ENCODE measurements at places on chromosomes 16 and 17.

DNA sequence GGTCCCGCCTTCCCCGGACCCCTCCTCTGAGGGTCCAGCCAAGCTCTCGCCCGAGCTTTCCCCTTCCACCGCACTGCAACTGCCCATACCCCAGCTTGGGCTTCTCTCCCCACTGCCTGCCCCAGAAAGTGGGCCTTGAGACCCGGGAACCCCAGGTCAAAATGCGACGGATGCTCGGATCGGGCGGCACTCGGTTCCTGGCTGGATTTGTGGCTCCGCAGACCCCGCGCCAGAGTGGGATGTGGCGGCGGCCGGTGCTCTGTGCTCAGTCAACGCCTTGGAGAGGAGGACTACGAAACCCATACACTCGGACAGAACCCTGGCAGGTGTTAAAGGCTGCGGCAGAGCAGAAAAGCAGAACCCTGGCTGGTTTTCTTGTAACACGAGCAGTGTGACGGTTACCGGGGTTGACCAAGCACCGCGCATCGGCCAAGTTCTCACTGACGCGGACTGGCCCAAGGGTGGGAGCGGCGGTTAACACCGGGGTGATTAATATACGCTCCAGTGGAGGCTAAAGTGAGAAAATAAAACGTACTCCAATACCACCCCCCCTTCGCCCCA, 885 bp upstream of the SLFN13 start:
- peak; percentile 23 for DNase-seq

DNA sequence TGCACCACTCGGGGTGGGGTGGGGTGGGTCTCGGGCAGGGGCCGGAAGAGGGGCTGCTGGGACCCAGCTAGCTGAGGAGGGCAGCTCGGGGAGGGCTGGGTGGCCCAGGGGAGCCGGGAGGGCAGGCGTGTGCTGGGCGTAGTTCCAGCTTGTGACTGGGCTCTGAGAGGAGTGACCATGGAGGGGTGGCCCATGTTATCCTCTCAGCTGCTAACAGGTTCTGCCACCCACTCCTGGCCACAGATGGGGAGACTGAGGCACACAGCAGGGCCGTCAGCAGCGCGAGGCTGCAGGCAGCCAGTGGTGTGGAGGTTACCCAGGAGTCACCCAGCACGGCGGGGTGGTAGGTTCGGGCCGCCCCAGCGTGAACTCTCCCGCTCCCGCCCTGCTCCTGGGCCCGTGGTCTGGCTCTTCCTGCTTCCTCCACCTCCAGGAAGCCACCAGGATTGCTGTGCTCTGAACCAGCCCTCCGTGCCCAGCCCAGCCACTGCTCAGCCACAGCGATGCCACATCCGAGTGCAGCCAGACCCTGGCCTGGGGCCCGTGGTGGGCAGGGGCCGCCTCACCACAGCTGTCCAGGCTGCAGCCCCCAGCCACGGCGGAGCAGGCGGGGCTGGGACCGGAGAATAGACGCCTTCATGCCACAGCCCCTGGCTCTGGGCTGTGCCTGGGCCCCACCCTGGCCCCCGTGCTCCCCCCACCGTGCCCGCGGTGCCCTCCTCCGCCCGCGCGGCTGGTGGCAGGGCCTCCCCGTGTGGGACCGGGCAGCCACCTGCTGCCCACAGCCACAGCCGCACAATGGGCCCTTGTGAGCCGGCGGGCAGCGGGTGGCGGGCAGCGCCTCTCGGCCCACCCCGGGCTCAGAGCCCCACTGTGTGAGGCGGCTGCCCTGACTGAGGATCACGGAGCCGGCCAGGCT, 26.3 kb upstream of the SSTR5 start:
- no peak for DNase-seq

- DNase-seq: no peak
Measured at GRCh38 chr16:88010968-88011483, 59.8 kb downstream of the BANP start.

- DNase-seq: peak; percentile 62
Measured at GRCh38 chr17:75808905-75809621, 24.5 kb downstream of the UNK start.

GRCh38 chr17:10292057-10292937, 80.5 kb downstream of the MYH13 start:
- peak; percentile 37 for DNase-seq

GRCh38 chr16:660459-661183, 7.3 kb upstream of the RHOT2 start:
- peak; percentile 54 for DNase-seq

DNA sequence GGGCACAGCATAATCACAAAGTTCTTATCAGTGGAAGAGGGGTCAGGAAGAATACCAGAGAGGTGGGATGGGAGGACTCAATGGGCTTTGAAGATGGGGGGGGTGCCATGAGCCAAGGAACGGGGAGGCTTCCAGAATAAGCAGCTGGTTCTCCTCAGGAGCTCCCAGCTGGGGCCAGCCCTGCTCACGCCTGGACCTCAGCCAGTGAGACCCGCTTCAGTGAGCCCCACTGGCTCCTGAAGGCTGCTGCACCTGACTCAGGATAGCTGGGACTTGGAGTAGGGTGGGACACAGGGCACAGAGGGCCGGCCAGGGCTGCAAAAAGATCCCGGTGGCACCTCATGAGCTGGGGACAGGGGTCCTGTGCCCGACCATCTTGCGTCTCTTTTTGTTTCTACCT, 24.4 kb upstream of the ZC3H18 start:
- DNase-seq: no peak

DNA sequence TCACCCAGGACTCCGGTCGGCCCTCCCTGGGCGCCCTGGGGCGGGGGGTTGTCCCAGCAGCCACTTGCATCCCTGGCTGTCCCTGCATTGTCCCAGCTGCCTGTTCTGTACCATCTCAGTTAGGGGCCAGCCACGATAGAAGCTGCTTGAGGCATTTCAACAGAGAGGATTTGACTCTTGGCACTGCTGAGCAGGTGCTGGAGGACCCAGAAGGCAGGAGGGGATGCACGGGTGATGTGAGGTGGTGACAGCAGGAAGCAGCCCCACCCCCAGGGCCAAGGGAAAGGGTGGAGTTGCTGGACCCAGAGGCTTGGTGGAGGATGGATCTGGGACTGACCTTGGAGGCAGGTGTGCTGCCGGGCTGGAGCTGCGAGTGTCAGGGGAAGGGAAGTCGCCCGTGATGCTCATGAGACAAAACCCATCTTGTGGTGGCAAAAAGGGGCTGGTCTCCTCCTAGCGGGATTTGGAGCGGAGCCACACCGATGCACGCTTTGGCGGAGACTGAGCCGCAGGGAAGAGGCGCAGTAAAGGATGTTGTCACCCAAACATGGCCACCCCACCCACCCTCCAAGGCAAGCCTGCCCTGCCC, 188.0 kb upstream of the GSE1 start:
- DNase-seq: no peak

GRCh38 chr16:14148569-14148968, 77.5 kb downstream of the MRTFB start:
- DNase-seq: no peak

All from stimulated activated naive B cell treated with anti-CD40 and anti-IgM and Interleukin-4, amounts not matched to agents 10 μg/mL and 1 μg/mL and 100 μg/mL, for 72 hours (primary cell).